CD4-positive, alpha-beta T cell treated with Interleukin-15 for 4 hours (primary cell): ENCODE measurements at places on chromosomes 7 and 10.

- no peak for DNase-seq
Observed at GRCh38 chr10:111076682-111077478, at the start of gene ADRA2A. Gene ADRA2A (plus strand): TSS chr10:111077029. CDS start chr10:111077997, 968 bp downstream.

GRCh38 chr7:27423290-27423689 lies 180.7 kb downstream of the EVX1 start:
- no peak for DNase-seq

DNA sequence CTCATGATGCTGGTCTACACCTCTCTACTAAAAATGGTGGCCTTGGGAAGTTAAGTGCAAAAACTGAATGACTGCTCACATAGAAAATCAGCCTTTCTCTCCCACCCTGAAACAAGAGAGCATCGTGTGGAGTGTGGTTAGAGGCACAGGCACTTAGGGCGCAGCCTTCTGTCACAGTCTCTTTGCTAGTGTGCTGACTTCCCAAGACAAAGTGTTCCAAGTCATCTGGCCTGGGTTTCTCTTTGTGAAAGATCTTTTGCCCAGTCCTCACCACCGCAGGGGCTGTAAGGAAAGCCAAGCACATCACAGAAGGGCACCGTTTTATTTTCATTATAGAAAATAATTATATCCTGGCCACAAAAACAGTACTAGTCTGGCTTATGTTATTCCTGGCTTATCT lies 12.5 kb downstream of the STN1 start:
- no peak for DNase-seq

DNA sequence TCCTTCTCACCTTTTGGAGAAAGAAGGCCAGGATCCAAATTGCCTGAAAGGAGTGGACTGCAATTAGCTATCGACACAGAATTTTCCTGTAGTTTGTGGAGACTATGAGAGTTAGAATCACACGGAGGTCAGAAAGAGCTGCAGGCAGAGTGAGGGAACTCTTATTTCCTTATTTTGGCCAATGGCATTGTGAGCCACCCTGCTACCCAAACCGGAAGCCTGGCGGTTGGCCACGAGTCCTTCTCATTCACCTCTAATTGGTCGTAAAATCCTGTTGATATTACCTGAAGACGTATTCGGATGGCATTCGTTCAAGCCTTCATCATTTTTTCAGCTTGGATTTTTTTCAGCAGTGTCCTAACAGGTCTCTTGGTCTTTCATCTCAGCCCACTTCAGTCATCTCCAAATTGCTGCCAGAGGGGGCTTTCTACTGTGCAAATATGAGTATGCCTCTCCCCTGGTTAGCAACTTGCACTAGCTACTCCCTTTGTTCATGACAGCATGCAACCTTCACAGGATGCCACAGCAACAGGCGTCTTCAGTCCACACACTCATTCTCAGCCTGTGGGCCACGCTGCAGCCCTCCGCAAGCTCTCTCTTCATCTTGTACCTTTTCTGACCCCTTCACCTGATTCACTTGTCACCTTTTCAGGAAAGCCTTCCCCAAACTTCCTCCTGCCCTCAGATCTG lies 66.9 kb downstream of the GATA3 start:
- DNase-seq = no peak

DNA sequence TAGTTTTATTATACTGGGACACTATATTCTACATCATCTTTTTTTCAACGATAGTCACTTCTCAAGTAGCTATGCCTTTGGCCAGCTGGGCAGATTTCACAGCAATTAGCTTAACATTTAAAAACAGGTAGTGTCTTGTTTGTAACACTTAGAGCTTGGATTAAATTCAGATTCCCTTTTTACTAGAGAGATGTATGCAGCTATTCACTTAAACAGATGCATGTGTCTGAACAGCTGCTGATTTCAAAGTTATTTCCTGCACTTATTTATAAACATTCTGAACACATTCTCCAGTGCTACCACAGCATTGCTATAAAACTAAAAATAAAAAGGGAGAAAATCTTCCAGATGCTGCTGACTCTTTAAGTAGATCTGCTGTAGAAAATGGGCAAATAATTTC lies 637.2 kb downstream of the POM121L12 start:
- DNase-seq = no peak

DNA sequence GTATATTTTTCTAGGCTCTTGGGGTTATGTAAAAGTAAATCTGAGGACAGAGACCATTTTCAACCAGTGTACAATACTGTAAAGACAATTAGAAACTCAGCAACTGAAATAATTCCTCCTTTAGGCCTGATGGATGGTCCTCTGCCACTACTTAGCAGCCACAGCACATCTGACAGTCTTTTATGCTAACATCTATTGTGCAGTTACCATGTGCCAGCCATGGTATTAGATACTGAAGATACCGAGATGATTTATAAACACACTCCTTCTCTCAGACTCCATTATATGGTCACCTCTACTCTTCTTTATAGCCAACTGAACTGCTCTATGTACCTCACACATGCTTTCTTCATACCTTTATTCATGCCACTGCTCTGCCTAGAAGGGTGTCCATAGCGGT lies 61.2 kb upstream of the CCNJ start:
- DNase-seq = no peak

DNA sequence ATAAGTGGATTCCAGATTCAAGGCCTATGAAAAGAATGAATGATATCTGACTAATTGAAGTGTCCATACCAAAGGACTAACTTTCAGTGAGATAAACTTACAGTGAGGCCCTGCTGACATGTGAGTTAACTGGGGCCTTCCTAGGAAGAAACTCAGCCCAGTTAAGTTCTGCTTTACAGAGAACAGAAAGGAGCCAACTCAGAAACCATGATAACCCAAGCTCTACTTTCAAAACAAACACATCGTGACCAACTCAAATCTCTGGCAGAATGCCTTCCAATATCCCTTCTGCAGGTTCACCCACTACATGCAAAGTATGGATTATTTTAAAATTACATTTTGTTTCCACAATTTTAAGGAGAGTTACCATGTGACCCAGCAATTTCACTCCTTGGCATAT lies 75.8 kb upstream of the MRLN start:
- DNase-seq = no peak

DNA sequence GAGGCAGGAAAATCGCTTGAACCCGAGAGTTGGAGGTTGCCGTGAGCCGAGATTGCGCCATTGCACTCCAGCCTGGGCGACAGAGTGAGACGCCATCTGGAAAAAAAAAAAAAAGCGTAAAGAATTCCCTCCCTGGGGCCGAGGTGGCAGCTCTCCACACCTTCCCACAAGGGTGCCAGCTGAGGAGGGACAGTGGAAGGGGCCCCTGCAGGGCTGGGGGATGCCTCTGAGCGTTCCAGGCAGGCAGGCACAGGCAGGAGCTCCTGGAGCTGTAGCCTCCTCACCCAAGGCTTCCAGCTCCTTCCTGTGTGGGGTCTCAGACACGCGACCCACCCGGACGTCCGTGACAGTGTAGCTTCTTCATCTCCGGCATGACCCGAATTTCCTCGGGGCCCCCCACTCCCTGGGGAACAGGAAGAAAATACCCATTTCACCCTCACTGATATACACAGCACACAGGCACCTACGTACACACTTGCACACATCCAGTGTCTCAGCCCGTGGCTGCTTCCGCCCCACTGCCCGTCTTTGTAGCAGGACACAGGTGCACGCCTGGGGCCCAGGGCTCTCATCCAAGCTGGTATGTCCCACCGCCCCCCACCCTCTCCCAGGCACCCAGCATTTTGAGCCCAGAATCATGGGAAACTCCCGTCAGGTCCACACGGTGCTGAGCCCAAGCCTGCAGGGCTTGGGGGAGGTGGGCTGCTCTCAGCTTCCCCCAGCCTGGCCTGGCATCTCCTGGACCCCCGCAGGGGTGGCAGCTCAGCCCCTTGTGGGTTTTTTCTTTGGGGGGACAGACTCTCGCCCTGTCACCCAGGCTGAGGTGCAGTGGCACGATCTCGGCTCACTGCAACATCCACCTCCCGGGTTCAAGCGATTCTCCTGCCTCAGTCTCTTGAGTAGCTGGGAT lies 25.7 kb downstream of the GRIFIN start:
- no peak for DNase-seq

GRCh38 chr7:44291733-44292419 lies 33.5 kb downstream of the CAMK2B start:
- no peak for DNase-seq

- no peak for DNase-seq
Observed at GRCh38 chr10:59624136-59624535, 85.5 kb downstream of the SLC16A9 start.

- DNase-seq = no peak
Observed at GRCh38 chr7:3892686-3893085, 591.6 kb downstream of the SDK1 start.

DNA sequence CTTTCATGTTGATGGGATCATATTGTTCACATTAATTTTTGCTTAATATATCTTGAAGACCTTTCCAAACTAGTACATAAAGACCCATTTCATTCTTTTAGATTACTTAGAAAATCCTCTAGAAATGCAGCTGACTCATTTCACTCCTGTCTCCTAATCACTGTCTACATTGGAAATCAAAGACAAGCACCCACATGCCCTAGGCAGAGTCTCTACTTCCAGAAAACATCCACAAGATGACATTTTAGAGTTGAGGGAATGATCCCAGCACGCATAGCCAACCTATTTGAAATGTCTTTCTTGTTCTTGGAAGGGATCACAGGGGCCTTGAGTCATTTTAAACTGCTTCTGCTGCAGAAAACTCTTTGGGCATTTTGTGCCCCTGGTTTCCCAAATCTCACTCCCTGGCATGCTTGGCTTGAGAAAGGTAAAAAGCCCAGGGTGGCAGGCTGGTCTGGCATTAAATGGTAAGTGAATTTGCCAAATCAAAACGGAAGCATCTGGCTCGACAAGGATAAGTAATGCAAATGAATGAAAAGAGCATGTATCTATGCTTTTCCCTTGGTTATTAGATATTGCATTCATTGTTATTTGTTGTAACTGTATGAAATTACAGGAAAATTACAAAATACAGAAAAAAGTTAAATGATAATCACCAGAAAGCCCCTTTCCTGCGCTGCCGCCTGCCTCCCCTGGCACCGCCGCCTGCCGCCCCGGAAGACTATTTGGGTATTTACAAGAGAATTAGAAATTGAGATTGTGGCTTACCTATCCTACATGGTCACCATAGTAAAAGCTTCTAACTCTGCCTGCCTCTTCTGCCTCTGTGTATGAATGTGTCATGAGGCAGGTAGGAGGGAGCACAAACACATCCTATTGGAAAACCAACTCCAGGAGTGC lies 225.3 kb downstream of the PTEN start:
- DNase-seq = no peak

- no peak for DNase-seq
Observed at GRCh38 chr10:33212061-33212748, 122.3 kb downstream of the NRP1 start.

GRCh38 chr7:39313974-39314373 lies 252.2 kb upstream of the YAE1 start:
- DNase-seq = no peak

DNA sequence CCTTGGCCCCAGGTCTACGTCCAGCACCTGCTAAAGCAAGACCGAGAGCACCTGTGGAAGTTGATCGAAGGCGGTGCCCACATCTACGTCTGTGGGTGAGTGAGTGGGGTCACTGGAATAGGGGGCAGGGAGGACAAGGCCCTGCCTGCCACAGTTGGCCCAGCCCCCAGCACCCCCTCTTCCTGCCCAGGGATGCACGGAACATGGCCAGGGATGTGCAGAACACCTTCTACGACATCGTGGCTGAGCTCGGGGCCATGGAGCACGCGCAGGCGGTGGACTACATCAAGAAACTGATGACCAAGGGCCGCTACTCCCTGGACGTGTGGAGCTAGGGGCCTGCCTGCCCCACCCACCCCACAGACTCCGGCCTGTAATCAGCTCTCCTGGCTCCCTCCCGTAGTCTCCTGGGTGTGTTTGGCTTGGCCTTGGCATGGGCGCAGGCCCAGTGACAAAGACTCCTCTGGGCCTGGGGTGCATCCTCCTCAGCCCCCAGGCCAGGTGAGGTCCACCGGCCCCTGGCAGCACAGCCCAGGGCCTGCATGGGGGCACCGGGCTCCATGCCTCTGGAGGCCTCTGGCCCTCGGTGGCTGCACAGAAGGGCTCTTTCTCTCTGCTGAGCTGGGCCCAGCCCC lies 8.1 kb downstream of the TMEM120A start:
- DNase-seq = no peak

DNA sequence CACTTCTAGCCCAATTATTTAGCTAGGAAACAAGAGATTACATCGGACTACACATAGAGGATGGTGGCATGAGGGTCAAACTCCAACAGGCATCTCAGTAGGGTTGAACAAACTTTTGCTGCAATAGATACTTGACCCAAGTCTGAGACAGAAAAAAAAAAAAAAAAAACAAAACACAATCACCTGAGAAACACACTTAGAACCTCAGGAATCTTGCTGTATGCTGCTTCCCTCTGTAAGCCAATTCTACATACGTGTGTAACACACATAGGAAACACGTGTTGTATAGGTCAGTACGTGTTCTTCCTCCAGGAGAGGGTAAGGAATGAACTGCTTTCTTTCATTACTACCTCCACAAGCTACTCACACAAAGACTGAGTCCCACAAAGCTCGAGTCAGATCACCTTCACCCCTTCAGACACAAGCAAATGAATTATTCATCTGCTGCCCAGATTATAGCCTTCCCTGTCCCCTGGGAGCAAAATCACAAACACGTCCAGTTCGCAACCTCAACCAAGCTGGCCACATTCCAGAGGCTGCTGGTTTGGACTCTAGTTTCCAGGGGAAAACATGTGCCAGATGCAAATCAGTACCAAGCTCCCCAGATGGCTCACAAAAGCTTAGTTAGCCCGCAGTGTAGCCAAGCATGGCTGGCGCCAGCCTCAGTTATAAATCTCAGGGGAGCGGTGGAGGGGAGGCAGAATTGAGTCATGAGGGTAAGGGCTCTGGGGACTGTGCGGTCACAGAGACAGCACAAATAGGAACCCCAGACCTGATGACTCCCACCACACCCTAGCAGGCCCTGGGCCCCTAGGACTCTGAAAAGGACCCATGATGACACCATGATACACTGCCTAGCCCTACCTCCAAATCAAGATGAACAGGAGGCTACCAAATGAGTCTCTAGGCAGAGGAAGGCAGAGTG lies 15.1 kb downstream of the PSAP start:
- no peak for DNase-seq

DNA sequence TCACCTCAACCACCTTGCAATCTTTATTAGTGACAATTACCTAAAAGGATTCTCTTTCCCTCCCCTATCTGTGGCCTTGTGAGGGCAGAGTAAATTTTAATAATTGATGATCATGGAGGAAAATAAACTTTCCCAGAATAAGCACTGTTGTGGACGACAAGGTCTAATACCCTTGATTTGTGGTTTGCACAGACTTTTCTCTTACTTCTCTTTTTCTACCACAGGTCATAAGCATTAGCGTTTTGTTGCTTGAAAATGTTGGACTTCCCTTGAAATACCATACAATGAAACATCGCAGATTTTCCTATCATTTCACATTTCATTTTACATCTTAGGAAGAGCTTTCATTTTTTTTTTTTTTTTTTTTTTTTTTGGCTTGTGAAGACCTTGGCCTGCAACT lies 188.1 kb upstream of the TMEM72 start:
- no peak for DNase-seq

DNA sequence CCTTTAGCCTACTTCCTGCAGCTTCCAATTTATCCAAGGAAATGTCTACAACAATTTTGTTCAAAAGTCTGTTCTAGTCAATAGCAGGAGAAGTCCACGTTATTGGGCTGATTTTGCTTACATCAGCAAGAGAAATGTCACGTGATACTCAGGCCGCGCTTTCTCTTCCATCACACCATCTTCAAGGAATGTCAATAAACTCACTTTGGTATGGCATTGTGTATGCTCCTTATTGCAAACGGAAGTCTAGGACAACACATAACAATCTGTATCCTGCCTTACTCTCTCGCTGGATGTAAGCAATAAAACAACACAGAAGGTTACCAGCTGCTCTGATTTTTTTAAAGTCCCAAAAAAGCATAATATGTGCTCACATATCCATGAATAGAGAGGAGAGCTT lies 17.1 kb upstream of the STK17A start:
- DNase-seq = no peak
